ENCODE measurements at places on chromosomes 7 and 10. TPM values are rescaled to one million over a fixed set of nuclear protein-coding genes. Genes with fewer than 3 reads are reported as not detected.

Gene HIP1
- 1.7 TPM for total RNA-seq

Gene FRMD4A
- 3.7 TPM for total RNA-seq

GRCh38 chr10:130757821-130758489 is 553.6 kb downstream of the TCERG1L start:
- no peak for DNase-seq

Gene ZNF467
- 4.1 TPM for total RNA-seq

DNA sequence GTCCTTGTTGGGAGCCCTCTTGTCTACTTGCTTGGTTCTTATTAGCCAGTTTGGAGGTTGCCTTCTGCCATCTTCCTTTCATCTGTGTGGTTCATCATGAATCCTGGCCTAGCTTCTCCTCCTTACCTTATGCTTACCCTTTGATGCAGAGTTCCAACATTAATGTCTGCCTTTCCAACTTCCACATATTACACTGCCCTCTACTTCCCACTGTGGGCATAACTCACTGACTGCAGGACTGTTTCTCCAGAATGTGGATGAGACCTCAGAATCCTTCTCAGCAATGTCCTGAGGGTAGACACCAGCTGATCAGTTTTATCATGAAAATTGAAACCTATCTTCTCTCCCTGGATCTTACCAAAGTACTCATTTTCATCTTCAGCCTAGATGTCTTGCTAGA is 491.0 kb downstream of the LRMDA start:
- no peak for DNase-seq

DNA sequence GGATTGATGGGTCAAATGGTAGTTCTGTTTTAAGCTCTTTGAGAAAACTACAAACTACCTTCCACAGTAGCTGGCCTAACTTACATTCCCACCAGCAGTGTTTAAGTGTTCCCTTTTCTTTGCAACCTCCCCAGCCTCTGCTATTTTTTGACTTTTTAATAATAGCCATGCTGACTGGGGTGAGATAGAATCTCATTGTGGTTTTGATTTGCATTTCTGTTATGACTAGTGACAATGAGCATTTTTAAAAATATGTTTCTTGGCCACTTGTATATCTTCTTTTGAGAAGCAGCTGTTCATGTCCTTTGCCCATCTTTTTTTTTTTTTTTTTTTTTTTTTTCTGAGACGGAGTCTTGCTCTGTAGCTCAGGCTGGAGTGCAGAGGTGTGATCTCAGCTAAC is 155.2 kb upstream of the BMPER start:
- DNase-seq = no peak

DNA sequence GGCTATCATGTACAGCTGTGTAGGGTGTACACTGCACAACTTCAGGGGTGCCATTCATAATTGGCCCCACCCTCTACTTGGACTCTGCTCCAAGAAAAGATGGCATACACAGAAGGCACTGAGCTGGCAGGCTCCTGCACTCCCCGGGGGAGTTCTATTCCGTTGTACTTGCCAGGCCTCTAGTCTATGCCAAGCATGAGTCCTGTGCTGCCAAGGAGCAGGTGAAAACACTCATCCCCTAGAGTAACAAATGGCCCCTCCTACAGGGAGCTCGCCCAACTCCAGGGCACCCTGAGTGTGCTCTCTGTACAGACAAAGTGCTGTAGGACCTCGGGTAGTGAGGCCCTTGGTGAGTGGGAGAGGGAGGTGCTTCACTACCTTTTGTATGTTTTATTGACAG is 127.2 kb downstream of the SLIT1 start:
- no peak for DNase-seq

Gene NPFFR1
- total RNA-seq = not detected

DNA sequence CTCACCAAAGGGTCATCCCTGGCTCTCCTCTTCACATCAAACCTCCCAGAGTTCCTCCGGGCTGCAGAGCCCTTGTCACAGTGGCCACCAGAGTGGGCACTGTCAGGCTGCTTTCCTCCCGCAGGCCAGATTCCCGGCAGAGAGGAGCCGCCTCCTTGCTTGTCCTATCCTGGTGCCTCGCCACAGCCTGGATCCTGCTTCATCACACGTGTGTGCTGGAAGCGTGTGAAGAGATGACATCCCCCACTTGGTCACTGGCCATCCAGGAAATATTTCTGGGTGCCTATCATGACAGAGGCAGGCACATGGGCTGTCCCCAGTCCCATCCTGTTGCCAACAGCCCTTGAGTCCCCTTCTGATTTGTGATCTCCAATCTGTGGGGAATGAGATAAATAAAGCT is 15.0 kb downstream of the INSIG1 start:
- DNase-seq = no peak

All from CD4-positive, alpha-beta T cell (primary cell).